ENCODE measurements at places on chromosomes 13 and 19. TPM values are rescaled to one million over a fixed set of nuclear protein-coding genes. Genes with fewer than 3 reads are reported as not detected.

ARRDC5 gene
- not detected for total RNA-seq

TUBA3C gene
- total RNA-seq = not detected

MAB21L1 gene
- total RNA-seq = 0.16 TPM

GNG7 gene
- total RNA-seq = 1.9 TPM

ZNF625 gene
- 36.3 TPM for total RNA-seq

LDLR gene
- 38.0 TPM for total RNA-seq

CGB5 gene
- 2.0 TPM for total RNA-seq

ZNF583 gene
- total RNA-seq = 10.0 TPM

TEX29 gene
- total RNA-seq = 0.42 TPM

CAPNS1 gene
- total RNA-seq = 189 TPM

ZNF136 gene
- 8.9 TPM for total RNA-seq

ATP13A1 gene
- total RNA-seq = 44.0 TPM

CBARP gene
- 9.6 TPM for total RNA-seq

C19orf67 gene
- 0.41 TPM for total RNA-seq

GRIN3B gene
- total RNA-seq = 0.21 TPM

NMRK2 gene
- not detected for total RNA-seq

TMEM259 gene
- total RNA-seq = 117 TPM

SPINT2 gene
- total RNA-seq = 46.2 TPM

KLK14 gene
- not detected for total RNA-seq

KIR2DL4 gene
- 0.31 TPM for total RNA-seq

ZNF653 gene
- total RNA-seq = 11.2 TPM

KRTDAP gene
- total RNA-seq = not detected

IFT88 gene
- total RNA-seq = 18.3 TPM

TMEM150B gene
- total RNA-seq = 0.44 TPM

KMT2B gene
- total RNA-seq = 13.7 TPM

ATP4B gene
- not detected for total RNA-seq

PLPPR3 gene
- 38.1 TPM for total RNA-seq

POU4F1 gene
- 0.20 TPM for total RNA-seq

FPR2 gene
- total RNA-seq = not detected

SMAD9 gene
- total RNA-seq = 5.9 TPM

PEAK3 gene
- 0.55 TPM for total RNA-seq

DHX34 gene
- 19.4 TPM for total RNA-seq

EID2B gene
- total RNA-seq = 14.2 TPM

CBLC gene
- 0.24 TPM for total RNA-seq

FFAR3 gene
- total RNA-seq = not detected

EHD2 gene
- total RNA-seq = 2.8 TPM

PROZ gene
- total RNA-seq = 0.47 TPM

PDE4C gene
- total RNA-seq = 1.8 TPM

ATP1A3 gene
- 3.2 TPM for total RNA-seq

ZNF492 gene
- not detected for total RNA-seq

DCLK1 gene
- total RNA-seq = 76.4 TPM

ZFP14 gene
- 2.1 TPM for total RNA-seq

C19orf85 gene
- total RNA-seq = 2.1 TPM

MIA gene
- total RNA-seq = not detected

NKPD1 gene
- 1.1 TPM for total RNA-seq

SIGLEC11 gene
- not detected for total RNA-seq

CPT1C gene
- 37.3 TPM for total RNA-seq

WTIP gene
- total RNA-seq = 1.8 TPM

CPB2 gene
- total RNA-seq = 0.36 TPM

ETV2 gene
- total RNA-seq = 1.1 TPM

TJP3 gene
- 1.1 TPM for total RNA-seq

DAZAP1 gene
- 50.5 TPM for total RNA-seq
